ENCODE measurements at places on chromosomes 5 and 9.

GRCh38 chr5:178577376-178577839 lies 12.8 kb downstream of the COL23A1 start:
- no peak for DNase-seq

DNA sequence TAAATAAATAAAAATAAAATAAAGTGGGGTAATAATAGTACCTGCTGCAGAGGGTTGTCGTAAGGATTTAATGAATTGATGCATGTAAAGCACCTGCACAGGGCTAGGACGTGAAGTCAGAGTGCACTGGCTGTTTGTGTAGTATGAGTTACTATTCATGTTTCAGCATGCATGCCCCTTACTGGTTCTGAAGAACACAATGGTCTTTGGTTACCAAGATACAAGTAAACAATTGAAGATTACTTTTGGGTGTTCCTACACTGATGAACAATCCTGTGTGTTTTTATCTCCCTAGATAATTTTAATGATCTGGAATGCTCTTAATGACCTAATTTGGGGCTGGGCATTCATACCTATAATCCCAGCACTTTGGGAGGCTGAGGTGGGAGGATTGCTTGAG lies 23.2 kb upstream of the PRRC2B start:
- no peak for DNase-seq

DNA sequence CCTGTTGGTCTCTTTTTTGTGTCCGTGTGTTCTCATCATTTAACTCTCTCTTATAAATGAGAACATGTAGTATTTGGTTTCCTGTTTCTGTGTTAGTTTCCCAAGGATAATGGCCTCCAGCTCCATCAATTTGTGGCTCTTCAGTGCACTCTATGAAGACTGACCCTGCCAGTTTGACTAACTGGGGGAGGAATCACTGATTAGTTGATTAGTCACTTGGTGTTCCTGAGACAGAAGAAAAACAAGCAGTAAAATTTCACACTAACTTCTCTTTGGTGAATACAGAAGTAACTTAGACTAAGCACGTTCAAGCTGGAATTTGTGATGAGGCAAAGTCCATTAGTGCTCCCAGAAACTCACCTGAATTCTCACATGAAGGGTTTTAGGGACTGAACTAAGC lies 495.8 kb upstream of the RORB start:
- DNase-seq: no peak

DNA sequence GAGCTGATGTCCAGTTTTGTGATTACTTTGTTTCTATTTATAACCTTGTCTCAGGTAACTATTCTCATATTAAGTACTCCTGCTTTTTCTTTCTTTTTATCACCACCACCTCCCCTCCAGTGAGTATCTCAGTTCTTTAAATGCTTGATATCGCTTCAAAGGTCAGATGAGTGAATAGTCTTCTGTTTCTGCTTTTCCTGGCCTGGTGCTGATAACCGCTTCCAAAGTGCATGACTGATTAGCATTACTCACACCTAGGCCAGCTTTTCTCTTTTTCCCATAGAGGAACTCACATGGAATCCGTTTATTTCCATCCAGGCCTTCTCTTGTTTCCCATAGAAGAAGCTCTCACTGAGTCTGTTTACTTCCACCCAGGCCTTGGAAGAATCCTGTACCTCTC lies 3.2 kb downstream of the SLC36A1 start:
- no peak for DNase-seq

GRCh38 chr9:27377811-27378456 lies 81.0 kb upstream of the EQTN start:
- no peak for DNase-seq

DNA sequence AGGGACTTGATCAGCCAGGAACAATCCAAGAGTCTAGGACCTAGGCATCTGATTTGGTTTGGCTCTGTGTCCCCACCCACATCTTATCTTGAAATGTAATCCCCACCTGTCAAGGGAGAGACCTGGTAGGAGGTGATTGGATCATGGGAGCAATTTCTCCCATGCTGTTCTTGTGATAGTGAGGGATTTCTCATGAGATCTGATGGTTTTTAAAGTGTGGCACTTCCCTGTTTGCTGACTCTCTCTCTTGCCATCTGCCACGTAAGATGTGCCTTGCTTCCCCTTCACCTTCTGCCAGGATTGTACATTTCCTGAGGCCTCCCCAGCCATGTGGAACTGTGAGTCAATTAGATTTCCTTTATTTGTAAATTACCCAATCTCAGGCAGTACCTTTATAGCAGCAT lies 201.7 kb upstream of the ACTBL2 start:
- no peak for DNase-seq

DNA sequence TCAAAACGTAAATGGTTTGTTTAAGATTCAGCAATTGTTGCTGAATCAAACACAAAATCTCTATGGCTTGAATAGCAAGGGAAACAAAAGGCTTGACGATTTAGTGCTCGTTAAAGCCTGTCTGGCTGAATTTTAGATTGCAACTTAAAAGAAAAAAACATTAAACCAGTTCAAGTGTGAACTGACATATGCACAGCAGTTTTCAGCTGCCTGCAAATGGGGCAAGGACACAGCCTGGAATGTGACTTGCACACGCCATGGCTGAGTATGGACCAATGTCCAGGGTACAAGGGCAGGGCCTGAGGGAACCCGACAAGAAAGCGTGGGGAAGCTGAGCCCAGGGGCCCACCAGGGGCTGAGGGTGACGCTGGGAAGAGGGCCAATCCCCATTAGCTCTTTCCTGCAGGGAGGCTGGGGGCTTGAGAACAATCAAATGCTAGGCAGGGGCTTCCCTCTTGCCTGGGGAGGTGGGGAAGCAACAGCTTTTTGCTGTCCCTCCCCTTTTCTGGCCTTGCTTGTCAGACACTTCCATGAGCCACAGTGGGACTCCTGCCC lies 89.6 kb upstream of the LRRTM2 start:
- DNase-seq: no peak

GRCh38 chr9:2288309-2288708 lies 273.2 kb downstream of the SMARCA2 start:
- no peak for DNase-seq

- no peak for DNase-seq
These were observed 15.3 kb downstream of the PPARGC1B start for GRCh38 chr5:149745212-149745942.

DNA sequence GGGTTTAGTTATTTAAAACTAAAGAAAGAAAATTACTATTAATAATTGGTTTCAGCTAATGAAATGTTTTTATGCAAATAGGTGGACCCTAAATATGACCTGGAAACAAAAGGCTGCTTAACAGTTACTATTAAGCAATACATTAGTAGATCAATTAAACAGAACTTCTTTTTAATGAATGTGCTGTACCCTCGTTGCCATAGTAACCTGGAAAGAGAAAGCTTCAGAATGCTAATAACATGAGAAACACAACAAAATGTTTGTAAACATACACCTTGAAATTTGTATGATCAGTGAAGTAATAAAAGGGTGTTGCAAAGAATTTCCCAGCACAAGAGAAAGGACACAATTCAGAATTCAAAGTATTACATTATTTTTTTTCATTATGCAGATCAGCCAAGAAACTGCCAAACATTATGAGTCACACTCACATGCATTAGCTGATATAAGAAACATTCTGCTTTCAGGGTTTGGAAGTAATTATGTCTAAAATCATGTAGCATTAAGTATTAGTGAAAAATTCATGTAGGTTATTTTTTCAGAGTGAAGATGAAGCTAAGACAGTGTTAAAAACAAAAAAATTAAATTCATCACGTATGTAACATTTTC lies 348.3 kb downstream of the ISL1 start:
- no peak for DNase-seq

DNA sequence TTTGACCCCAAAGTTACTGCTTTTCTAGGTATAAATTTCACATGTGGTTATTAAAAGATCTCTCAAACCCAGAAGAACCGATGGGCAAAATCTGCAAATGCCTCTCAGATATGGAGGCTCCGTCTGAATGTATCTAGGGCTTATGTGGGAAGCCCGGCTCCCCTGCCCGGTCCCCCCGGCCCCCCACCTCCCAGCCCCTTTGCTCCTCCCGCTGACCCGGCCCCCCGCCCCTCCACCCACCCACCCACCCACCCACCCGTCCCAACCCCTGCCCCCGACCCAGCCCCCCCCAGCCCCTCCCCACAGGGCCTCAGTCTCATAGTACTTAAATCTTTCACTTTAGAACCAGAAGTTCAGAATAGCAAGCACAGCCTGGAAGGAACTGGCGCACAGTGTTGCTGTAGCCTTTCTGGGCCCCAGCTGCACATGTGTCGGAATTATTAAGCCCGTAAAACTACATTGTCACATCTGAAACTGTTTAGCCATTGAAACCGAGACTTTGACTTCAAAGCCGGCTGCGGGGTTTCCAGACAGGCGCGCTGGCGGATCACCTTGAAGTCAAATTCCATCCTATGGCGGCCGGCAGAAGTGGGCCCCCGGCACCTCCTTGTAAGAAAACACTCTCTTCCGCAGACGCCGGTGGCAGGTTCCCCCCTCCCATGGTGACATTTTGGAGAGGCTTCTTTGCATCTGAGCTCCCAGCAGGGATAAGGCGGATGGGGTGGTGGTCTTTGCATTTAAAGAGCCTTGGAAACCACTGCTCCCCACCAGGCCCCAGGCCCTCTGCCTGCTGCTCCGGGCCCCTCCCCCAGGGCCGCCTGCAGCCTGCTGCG lies 12.8 kb downstream of the NKD2 start:
- no peak for DNase-seq

DNA sequence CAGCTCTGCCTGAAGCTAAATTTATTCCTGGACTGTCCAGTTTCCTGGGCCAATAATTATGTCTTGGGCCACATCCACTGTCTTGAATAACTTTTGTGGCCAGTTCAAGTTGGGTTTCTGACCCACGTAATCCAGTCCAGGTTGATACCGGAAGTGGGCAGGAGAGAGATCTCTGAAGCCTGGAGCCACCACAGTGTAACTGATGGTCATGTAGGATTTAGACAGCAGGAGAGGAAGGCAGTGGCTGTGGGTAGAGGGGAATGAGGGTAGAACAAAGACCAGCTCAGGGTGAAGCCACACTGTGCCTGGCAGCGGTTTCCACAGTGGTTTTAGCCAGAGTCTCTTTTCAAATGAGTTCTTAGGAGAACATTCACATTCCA lies 30.2 kb downstream of the SH3PXD2B start:
- no peak for DNase-seq

GRCh38 chr9:133321411-133321935 lies 14.5 kb downstream of the SURF6 start:
- no peak for DNase-seq

GRCh38 chr5:42587096-42587723 lies 164.0 kb downstream of the GHR start:
- DNase-seq: no peak

DNA sequence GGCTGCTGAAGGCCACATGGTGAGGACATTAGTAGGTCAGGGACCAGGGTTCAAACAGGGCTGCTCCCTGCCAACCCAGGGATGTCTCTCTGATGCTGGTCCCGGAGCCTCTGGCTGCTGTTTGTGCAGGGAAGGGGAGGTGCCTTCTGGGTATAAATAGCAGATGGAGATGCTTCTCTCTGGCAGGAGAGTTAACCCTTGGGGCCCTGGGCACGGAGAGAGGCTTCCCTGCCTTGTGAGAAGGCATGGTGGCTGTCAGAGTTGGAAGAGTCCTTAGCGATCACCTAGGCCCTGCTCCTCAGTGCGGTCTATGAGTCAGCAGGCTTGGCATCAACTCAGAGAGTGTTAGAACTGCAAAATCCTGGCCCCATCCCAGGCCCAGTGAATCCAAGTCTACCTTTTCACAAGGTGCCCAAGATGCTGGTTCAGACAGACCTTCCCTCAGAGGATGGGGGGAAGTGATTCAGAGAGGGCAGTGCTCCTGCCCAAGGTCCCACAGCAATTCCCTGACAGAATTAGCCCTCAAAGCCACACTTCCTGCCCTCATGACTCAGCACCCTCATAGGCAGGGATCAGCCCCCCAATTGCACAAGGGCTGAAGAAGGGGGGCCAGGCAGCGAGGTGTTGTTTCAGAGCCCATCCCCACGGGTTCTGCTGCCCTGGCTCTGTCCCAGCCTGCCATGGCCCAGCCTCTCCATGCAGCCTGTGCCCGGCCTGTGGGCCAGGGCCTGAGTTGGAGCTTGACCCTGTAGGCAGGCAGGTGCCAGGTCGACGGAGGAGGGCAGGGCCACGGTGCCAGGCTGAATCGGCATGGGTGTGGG lies 25.6 kb downstream of the CAMK2A start:
- DNase-seq: no peak

DNA sequence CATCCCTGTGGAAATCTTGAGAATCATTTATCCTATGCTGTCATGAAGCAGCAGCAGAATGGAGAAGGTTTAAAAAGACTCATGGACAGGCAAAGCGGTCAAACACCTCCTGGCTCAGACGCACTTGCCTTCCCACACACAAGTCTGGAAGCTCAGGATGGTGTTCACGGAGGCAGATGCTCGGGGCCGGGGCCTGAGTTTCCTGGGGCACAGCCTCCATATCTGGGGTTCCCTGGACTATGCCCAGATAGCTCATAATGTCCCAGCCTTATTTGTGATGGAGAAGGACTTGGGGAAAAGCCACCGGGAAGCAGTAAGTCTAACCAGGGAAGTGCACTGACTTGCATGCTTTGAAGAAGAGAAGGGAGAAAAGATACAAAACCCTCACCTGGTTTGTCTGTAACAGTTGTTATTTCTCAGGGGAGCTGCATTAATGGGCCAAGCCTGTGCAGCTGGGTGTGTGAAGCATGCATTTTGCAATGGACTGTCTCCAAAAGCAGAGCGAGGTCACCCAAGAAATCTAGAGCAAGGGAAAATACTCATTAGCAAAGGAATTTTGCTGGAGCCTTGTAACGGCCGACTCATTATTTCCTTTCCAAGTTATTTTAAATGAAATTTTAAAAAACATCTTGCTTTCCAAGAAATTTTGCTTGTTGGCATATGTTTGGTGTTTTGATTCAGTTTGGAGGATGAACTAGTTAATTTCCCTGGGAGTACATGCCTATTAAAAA lies 3.4 kb downstream of the S1PR3 start:
- DNase-seq: no peak

- DNase-seq: no peak
These were observed 2.5 kb downstream of the CD14 start for GRCh38 chr5:140630292-140631035.

- no peak for DNase-seq
These were observed 21.0 kb downstream of the RALGPS1 start for GRCh38 chr9:126935630-126936029.

DNA sequence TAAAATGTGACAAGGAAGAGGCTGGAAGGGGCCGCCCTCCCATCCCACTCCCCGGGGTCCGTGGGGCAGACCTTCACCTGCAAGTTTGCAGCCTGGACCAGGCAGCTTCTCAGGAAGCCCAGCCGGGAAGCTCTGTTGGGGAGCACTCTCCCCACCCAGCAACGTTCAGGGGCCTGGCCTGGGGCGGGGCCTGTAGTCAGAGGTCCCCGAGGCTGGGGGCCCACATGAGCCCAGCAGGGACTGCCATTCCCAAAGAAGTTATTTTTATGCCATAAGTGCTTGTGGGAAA lies 32.7 kb upstream of the NOTCH1 start:
- no peak for DNase-seq

GRCh38 chr9:78630966-78631365 lies 334.0 kb downstream of the PSAT1 start:
- no peak for DNase-seq
